ENCODE measurements at places on chromosomes 3 and 15. TPM values are rescaled to one million over a fixed set of nuclear protein-coding genes. Genes with fewer than 3 reads are reported as not detected.

GRCh38 chr3:81958972-81959640, 197.7 kb upstream of the GBE1 start:
- DNase-seq = no peak

DNA sequence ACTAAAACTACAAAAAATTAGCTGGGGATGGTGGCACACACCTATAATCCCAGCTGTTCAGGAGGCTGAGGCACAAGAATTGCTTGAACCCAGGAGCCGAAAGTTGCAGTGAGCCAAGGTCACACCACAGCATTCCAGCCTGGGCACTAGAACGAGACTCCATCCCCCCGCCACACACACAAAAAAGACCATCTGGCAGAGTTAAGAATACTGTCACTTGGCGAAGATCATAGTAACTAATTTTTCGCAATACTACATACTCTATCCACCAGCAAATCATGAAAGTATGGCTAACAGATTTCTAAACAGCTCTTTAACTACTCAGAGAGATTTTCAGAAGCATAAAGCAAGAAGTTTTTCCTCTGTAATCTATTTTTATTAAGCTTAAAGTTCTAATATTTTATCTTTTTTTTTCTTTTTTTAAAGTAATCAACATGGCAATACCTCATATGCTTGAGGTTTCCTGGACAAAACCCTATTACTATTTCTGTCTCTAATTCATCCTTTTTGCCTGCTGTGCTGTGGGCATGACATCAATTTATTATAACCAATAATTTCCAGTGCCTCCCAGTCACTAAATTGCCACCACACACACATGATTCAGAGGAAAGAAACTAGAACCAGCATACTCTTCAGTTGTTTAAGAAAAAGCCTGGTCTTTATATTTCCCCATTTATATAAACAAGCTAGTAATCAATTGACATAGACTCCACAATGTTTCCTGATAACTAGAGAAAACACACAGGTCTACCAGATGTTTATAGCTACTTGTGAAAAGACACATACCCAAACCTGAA, 46.9 kb downstream of the CHSY1 start:
- no peak for DNase-seq

GRCh38 chr15:73879426-73879825, 6.1 kb downstream of the TBC1D21 start:
- peak; percentile 7 for DNase-seq

DNA sequence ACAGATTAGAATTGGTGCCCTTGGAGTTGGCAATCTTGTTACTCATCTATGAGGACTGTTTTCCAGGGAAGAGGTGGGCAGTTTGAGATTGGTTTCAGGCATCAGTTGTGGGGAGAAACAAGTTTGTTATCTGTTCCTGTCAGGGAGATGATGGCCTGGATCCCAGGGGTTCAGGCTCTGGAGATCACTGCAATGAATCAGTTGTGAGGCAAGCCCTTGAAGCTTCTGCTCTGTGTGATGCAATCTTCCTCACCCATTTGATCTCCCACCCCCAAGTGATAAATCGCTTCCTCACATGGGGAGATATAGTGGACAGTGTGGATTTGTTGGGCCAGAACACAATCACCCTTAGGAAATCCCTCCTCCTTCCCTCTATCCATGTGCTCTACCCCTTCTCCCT, 276.6 kb upstream of the LRTM1 start:
- no peak for DNase-seq

DNA sequence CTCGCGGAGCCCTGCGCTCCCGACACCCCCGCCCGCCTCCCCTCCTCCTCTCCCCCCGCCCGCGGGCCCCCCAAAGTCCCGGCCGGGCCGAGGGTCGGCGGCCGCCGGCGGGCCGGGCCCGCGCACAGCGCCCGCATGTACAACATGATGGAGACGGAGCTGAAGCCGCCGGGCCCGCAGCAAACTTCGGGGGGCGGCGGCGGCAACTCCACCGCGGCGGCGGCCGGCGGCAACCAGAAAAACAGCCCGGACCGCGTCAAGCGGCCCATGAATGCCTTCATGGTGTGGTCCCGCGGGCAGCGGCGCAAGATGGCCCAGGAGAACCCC, 464 bp downstream of the SOX2 start:
- peak; percentile 64 for DNase-seq

DNA sequence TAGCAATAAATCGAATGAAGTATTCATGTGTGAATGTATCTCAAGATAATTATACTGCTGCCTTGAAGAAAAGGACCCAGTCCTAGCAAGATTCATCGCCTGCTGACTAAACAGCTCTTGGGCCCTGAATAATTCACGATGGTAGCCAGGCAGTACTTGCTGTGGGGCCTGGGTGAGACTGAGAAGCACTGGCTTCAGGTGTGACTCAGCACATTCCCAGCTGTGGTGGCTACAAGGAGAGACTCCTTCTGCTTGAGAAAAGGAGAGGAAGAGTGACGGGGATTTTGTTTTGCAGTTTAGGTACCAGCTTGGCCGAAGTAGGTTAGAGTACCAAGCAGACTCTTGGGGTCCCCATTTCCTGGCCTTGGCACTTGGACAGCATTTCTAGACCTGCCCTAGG, 47.6 kb upstream of the CD200R1L start:
- peak; percentile 83 for DNase-seq

- DNase-seq = no peak
These were observed 67.1 kb downstream of the OXSM start for GRCh38 chr3:25856902-25857518.

The WDR72 gene
- 4.8 TPM for total RNA-seq

The LINGO1 gene
- total RNA-seq = 23.9 TPM

Data from endodermal cell (in vitro differentiated cells).